ENCODE measurements at places on chromosomes 2 and 18. TPM values are rescaled to one million over a fixed set of nuclear protein-coding genes. Genes with fewer than 3 reads are reported as not detected.

VIT gene
- 31.4 TPM for total RNA-seq

CNGA3 gene
- not detected for total RNA-seq

PPP3R1 gene
- total RNA-seq = 39.3 TPM

CD28 gene
- 4.3 TPM for total RNA-seq

RAB10 gene
- 80.8 TPM for total RNA-seq

DNA sequence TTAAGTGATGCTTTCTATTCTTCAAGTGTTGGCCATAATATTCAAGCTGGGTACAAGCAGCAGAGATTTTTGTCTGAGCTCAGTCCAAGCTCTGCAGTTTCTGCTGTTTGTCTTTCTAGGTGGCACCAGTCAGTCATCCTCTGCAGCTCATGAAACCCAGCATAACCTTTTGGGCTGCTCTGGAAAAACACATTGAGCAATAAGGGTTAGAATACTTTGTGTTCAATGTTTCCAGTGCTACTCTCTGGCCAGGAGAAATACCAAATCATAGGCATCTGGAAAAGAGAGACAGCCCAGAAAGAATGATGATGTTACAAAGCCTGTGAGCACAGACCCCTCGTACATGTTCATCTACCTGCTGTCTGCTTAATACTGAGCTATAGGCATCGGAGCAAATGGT is 19.5 kb upstream of the WIPF1 start:
- H3K27me3 ChIP-seq = no peaks in the 10 kb centered on the region
- H3K4me3 ChIP-seq = no peak overlapping the region
- no peak for DNase-seq
- H3K27ac ChIP-seq = peak overlapping the region; percentile 84

- DNase-seq = no peak
- no peaks in the 10 kb centered on the region for H3K36me3 ChIP-seq
- no peak overlapping the region for H3K27ac ChIP-seq
- H3K4me3 ChIP-seq = no peak overlapping the region
Observed at GRCh38 chr2:167336213-167336612, 447.9 kb downstream of the XIRP2 start.

- DNase-seq = no peak
- H3K36me3 ChIP-seq = no peaks in the 10 kb centered on the region
- H3K4me3 ChIP-seq = no peak overlapping the region
- H3K27me3 ChIP-seq = no peaks in the 10 kb centered on the region
- peaks cover 5% of the 10 kb centered on the region for H3K4me1 ChIP-seq
Observed at GRCh38 chr2:102484310-102485061, 11.5 kb downstream of the SLC9A4 start.

DNA sequence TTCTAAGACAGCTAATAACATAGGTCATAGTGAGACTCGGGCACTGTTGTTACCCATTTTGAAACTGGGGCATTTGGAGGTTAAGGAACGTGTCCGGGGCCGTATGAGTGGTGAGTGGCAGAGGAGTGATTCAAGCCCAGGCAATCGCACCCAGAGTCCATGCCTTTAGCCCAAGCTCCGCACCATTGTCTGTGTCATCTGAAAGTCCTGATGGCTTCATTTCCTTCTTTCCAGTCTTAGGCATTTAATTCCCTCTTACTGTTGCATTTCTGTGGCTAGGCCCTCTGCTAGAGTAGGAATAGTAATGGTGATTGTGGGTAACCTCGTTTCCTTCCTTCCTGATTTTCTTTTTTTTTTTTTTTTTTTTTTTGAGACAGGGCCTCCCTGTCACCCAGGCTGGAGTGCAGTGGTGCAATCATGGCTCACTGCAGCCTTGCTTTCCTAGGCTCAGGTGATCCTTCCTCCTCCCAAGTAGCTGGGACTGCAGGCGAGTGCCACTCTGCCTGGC is 49.8 kb upstream of the ASB1 start:
- H3K27me3 ChIP-seq = no peaks in the 10 kb centered on the region
- H3K27ac ChIP-seq = no peak overlapping the region
- H3K4me1 ChIP-seq = peaks cover 35% of the 10 kb centered on the region
- H3K4me3 ChIP-seq = no peak overlapping the region
- no peaks in the 10 kb centered on the region for H3K36me3 ChIP-seq
- DNase-seq = no peak

- no peaks in the 10 kb centered on the region for H3K36me3 ChIP-seq
- H3K27me3 ChIP-seq = no peaks in the 10 kb centered on the region
- H3K4me3 ChIP-seq = no peak overlapping the region
- DNase-seq = no peak
- H3K4me1 ChIP-seq = no peaks in the 10 kb centered on the region
- H3K27ac ChIP-seq = no peak overlapping the region
Observed at GRCh38 chr2:64482765-64483504, 29.0 kb downstream of the LGALSL start.

DNA sequence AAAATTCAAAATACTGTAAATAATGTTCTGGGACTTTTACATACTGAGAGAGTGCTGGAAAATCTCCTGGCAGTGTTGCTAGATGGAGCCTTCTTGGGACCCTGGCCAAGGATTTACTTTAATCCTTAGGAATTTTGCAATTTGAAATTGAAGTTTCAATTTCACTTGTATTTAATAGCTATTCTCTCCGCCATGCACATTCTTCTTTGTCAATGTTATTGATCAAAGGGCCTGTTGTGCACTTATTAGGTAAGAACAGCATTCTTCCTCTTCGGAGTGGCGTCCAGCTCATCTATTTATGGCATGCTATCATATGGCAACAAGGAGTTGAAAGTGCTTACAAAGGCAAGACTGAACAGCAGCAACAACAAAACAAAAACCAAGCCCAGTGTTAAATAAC is 40.1 kb upstream of the SOS1 start:
- H3K27me3 ChIP-seq = no peaks in the 10 kb centered on the region
- peak overlapping the region; percentile 40 for H3K4me3 ChIP-seq
- H3K36me3 ChIP-seq = no peaks in the 10 kb centered on the region
- peak overlapping the region; percentile 68 for H3K27ac ChIP-seq
- peaks cover 73% of the 10 kb centered on the region for H3K4me1 ChIP-seq

GRCh38 chr18:48098538-48098937 is 168.1 kb upstream of the SMAD2 start:
- H3K27me3 ChIP-seq = no peaks in the 10 kb centered on the region
- H3K36me3 ChIP-seq = no peaks in the 10 kb centered on the region

GRCh38 chr18:6044773-6045172 is 149.5 kb upstream of the TMEM200C start:
- no peaks in the 10 kb centered on the region for H3K36me3 ChIP-seq
- DNase-seq = no peak
- H3K4me3 ChIP-seq = no peak overlapping the region
- H3K27ac ChIP-seq = no peak overlapping the region

DNA sequence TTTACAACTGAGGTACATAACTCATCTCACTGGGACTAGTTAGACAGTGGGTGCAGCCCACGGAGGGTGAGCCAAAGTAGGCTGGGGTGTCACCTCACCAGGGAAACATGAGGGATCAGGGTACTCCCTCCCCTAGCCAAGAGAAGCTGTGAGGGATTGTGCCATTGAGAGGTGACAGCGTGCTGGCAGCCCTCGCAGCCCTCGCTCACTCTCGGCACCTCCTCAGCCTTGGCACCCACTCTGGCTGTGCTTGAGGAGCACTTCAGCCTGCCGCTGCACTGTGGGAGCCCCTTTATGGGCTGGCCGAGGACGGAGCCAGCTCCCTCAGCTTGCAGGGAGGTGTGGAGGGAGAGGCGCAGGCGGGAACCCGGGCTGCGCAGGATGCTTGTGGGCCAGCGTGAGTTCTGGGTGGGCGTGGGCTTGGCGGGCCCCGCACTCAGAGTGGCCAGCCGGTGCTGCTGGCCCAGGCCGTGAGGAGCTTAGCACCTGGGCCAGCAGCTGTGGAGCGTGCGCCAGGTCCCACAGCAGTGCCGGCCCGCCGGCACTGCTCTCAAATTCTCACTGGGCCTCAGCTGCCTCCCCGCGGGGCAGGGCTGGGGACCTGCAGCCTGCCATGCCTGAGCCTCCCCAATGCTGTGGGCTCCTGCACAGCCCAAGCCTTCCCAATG is 44.5 kb upstream of the FAM110C start:
- H3K4me3 ChIP-seq = no peak overlapping the region
- H3K36me3 ChIP-seq = no peaks in the 10 kb centered on the region
- DNase-seq = no peak
- H3K27me3 ChIP-seq = no peaks in the 10 kb centered on the region
- no peaks in the 10 kb centered on the region for H3K4me1 ChIP-seq

- no peaks in the 10 kb centered on the region for H3K36me3 ChIP-seq
- H3K27me3 ChIP-seq = no peaks in the 10 kb centered on the region
- no peak overlapping the region for H3K4me3 ChIP-seq
- no peak for DNase-seq
Observed at GRCh38 chr2:42214669-42215068, 45.5 kb downstream of the EML4 start.

- no peaks in the 10 kb centered on the region for H3K4me1 ChIP-seq
- no peaks in the 10 kb centered on the region for H3K36me3 ChIP-seq
- H3K4me3 ChIP-seq = no peak overlapping the region
- no peak for DNase-seq
Observed at GRCh38 chr2:209340522-209340921, 83.3 kb upstream of the MAP2 start.

DNA sequence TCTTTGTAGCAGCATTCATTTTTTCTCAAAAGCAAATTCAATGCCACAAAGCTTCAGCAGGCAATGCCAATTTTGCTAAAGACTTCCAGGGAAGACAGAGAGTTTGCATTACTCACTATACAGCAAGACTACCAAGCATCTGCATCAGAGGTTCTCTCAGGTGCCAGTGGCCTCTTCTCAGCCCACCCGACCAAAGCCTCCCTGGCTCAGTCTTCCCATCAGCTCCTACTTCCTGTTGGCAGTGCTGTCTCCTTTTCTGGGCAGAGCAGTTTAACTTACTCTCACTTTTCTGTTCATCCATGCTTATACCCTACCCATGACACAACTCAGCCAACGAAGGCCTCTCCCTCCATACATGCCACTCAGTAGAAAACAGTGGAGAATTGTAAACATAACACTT is 157.1 kb downstream of the TRABD2A start:
- no peaks in the 10 kb centered on the region for H3K27me3 ChIP-seq
- no peak for DNase-seq
- H3K36me3 ChIP-seq = no peaks in the 10 kb centered on the region
- no peak overlapping the region for H3K27ac ChIP-seq
- no peak overlapping the region for H3K4me3 ChIP-seq

DNA sequence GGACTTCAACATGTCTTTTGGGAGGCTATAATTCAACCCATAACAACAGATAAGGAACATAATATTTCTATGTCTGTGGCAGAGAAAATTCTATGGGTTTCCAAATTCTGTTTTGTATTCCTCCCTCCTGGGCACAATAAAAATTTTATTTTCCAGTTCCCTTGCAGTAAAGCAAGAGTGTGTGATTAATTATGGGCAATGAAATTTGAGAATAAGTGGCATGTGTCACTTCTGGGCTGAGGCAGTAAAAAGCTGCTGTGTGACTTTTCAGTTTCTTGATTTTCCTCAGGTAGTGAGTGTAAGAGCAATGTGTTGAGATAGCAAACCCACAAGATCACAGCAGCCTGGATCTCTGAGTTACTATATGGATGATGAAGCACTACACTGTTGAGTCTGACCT is 216.4 kb downstream of the MEIS1 start:
- H3K27ac ChIP-seq = no peak overlapping the region
- no peaks in the 10 kb centered on the region for H3K27me3 ChIP-seq
- H3K36me3 ChIP-seq = no peaks in the 10 kb centered on the region
- DNase-seq = no peak
- H3K4me1 ChIP-seq = no peaks in the 10 kb centered on the region

DNA sequence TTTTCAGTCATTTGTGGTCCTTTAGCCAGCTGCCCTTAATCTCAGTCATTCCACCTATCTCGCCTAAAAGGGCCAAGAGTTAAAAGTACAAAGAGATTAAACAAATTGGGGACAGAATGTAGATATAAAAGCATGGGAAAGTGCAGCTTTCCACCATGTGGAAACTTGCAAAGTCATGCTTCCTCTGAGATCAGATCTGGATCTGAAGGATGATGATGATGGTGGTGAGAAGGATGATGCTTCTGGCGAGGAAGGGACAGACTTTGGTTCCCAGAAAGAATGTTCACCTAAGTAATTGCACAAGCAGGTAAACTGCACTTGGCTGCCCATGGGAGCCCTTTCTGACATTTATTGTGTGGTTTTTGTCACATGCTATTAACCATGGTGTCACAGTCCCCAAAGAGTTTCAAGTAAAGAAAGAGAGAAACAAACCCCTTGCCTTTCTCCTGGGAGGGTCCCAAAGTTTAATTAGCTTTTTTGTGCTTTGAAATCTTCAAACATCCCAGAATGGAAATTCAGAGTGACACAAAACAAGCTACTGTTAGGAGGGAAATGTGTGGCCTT is 34.7 kb downstream of the KLF7 start:
- no peaks in the 10 kb centered on the region for H3K36me3 ChIP-seq
- no peak for DNase-seq
- H3K27me3 ChIP-seq = no peaks in the 10 kb centered on the region
- H3K4me1 ChIP-seq = peaks cover 67% of the 10 kb centered on the region
- peak overlapping the region; percentile 86 for H3K27ac ChIP-seq
- no peak overlapping the region for H3K4me3 ChIP-seq

GRCh38 chr2:121038891-121039616 is 245.9 kb downstream of the TFCP2L1 start:
- H3K4me3 ChIP-seq = no peak overlapping the region
- DNase-seq = no peak
- H3K27ac ChIP-seq = no peak overlapping the region
- no peaks in the 10 kb centered on the region for H3K27me3 ChIP-seq
- no peaks in the 10 kb centered on the region for H3K36me3 ChIP-seq

GRCh38 chr2:218679119-218679518 is 7.2 kb downstream of the STK36 start:
- peaks cover 14% of the 10 kb centered on the region for H3K36me3 ChIP-seq
- no peaks in the 10 kb centered on the region for H3K4me1 ChIP-seq
- no peak for DNase-seq
- H3K27me3 ChIP-seq = no peaks in the 10 kb centered on the region
- H3K4me3 ChIP-seq = no peak overlapping the region

DNA sequence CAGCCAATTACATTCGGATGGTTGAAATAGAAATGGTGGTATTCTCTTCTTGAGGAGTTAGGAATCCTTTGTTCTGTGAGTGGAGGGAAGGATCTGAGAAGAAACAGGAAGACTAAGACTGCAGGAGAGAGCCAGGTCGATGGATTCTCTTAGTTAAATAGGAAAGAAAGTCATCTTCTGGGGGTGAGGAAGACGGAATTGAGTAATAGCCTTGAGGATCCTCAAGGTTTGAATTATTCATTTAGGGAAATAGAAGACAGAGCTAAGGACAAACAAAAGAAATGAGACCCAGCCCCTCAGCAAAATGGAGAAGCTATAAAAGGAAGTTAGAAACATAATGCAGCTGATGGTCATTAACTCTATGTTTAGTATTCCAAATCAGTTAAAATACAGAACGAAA is 1.8 kb downstream of the LAPTM4A start:
- peaks cover 31% of the 10 kb centered on the region for H3K4me1 ChIP-seq
- H3K36me3 ChIP-seq = no peaks in the 10 kb centered on the region
- H3K27ac ChIP-seq = peak overlapping the region; percentile 92
- no peak for DNase-seq

GRCh38 chr2:233486778-233487552 is 79.6 kb downstream of the USP40 start:
- H3K36me3 ChIP-seq = peaks cover 9% of the 10 kb centered on the region
- no peaks in the 10 kb centered on the region for H3K27me3 ChIP-seq
- H3K4me1 ChIP-seq = peaks cover 32% of the 10 kb centered on the region
- no peak overlapping the region for H3K4me3 ChIP-seq
- no peak for DNase-seq
